ENCODE measurements at places on chromosomes 5 and 9. TPM values are rescaled to one million over a fixed set of nuclear protein-coding genes. Genes with fewer than 3 reads are reported as not detected.

The KCNV2 gene
- total RNA-seq: not detected

GRCh38 chr9:117763314-117763713 is 59.1 kb downstream of the TLR4 start:
- DNase-seq: no peak
- H3K27me3 ChIP-seq: no peaks in the 10 kb centered on the region
- no peak overlapping the region for H3K27ac ChIP-seq
- no peaks in the 10 kb centered on the region for H3K4me1 ChIP-seq
- H3K4me3 ChIP-seq: no peak overlapping the region

DNA sequence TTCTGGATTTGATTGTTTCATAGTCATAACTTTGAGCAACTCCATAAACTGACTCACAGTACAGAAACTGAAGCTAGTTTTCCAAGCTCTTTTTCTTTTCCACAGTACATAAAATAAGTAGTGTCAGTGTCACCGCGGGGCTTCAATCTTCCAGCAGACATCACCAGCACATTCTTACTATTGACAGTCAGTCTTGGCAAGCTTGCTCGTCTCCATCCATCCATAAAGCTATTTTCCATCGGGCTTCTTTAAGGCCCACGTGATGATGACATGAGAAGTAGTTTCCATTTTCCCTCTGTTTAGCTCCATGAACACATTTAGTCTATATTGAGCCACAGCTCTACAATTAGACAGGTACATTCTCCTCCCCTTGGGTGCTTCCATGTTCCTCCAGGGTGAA is 443.4 kb downstream of the KDM4C start:
- no peak for DNase-seq
- no peaks in the 10 kb centered on the region for H3K4me1 ChIP-seq
- H3K36me3 ChIP-seq: no peaks in the 10 kb centered on the region

- H3K36me3 ChIP-seq: no peaks in the 10 kb centered on the region
- H3K27ac ChIP-seq: no peak overlapping the region
- DNase-seq: no peak
- H3K27me3 ChIP-seq: no peaks in the 10 kb centered on the region
- no peak overlapping the region for H3K4me3 ChIP-seq
Observed at GRCh38 chr5:9324348-9325077, 221.4 kb downstream of the SEMA5A start.
